ENCODE measurements at places on chromosomes 6 and 20. TPM values are rescaled to one million over a fixed set of nuclear protein-coding genes. Genes with fewer than 3 reads are reported as not detected.
A peak's percentile ranks its signal among the peaks of the same experiment; 100 is the strongest.

Gene SH3BGRL2
- 1.5 TPM for total RNA-seq

Gene PKIB
- total RNA-seq: 0.57 TPM

Gene FHL5
- not detected for total RNA-seq

Gene IYD
- total RNA-seq: not detected

Gene MYLK2
- 0.71 TPM for total RNA-seq

Gene TTBK1
- 0.06 TPM for total RNA-seq

Gene COL10A1
- total RNA-seq: 1.4 TPM

Gene TFEB
- 3.6 TPM for total RNA-seq

Gene COL9A3
- not detected for total RNA-seq

Gene WFDC10B
- not detected for total RNA-seq

Gene ULBP2
- total RNA-seq: 8.1 TPM

Gene ENPP3
- not detected for total RNA-seq

Gene PHACTR1
- total RNA-seq: 11.0 TPM

Gene MYLK4
- total RNA-seq: 0.26 TPM

GRCh38 chr6:13985663-13986325, 61.0 kb downstream of the RNF182 start:
- DNase-seq: no peak

GRCh38 chr6:7241709-7242645, 71.0 kb downstream of the SSR1 start:
- peak; percentile 42 for DNase-seq

- no peak for DNase-seq
These were observed 9.9 kb upstream of the MMP24 start for GRCh38 chr20:35216541-35216940.

DNA sequence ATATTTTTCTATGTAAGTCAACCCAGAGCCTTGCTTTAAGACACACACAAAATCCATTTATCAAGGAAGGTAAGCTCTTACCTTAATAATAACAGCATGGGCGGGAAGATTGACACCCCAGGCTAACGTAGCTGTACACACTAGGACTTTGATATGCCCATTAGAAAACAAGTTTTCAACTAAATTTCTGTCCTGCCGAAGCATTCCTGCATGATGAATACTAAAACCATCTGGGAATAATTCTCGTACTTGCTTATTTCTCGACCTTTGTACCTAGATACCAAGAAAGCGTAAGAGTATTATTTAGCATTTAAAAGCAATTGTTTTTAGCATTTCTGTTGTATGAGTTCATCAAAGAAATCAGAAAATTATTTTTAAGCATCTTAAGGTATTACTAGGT, 197.5 kb upstream of the SIM1 start:
- DNase-seq: no peak

- DNase-seq: peak; percentile 28
These were observed 763 bp downstream of the C6orf47 start for GRCh38 chr6:31659649-31660380.

DNA sequence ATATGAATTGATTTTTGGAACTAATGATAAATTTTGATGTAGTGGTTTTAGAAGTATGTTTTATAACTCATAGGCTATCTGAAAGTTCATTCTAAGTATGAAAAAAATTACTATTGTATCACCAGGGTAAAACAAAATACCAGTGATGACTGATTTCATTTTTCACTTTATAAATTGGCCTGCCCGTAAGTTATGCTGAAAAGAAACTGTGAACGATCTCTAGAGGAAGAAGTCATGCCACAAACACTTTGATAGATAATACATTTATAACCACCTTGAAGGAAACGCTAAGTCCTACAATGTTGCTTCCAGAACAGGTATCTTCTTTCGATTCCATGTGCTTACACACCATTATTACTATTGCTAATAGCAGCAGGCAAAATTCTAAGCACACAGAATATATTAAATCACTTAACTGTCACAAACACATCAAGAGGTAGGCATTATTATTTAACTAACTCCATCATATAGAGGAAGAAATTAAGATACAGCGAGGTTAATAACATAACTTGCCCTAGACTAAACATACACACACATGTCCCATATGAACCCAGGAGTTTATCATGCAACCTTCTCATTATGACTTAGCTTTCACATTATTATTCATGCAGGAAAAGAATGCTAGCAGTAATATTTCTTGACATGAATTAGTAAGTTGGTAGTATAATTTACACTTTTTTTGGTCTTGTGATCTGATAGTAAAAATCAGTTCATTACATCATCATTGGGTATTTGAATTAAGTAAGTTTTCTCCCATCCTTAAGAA, 44.7 kb downstream of the RGS17 start:
- DNase-seq: no peak

DNA sequence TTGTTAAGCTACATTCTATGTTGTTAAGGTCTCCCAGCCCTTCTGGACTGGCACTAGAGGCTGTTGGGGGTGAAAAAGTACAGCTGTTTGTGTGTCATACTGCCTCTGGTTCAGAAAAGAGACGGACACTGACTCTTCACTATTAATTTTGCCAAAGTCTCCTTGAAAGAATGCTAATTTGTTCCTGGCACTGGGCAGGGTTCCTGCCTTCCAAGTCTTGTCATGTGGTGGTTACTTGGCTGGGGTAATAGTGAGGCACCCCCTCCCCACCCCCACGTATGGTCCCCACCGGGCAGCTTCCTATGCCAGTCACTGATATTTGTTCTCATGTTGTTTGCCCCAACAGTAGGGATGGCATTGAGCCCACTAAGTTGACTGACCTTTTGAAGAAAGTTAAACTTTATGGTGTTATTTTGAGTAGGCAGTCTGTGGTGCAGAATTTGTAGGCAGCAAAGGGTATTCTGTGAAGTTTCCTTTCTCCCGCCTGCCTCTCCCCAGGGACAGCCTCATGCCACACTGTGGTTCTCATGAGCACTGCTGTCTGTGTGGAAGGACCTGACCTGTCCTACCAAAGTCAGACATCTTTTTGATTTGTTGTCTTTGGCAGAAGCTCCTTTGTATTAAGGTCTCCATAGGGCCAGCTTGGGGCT, 8.7 kb downstream of the CDS2 start:
- no peak for DNase-seq

DNA sequence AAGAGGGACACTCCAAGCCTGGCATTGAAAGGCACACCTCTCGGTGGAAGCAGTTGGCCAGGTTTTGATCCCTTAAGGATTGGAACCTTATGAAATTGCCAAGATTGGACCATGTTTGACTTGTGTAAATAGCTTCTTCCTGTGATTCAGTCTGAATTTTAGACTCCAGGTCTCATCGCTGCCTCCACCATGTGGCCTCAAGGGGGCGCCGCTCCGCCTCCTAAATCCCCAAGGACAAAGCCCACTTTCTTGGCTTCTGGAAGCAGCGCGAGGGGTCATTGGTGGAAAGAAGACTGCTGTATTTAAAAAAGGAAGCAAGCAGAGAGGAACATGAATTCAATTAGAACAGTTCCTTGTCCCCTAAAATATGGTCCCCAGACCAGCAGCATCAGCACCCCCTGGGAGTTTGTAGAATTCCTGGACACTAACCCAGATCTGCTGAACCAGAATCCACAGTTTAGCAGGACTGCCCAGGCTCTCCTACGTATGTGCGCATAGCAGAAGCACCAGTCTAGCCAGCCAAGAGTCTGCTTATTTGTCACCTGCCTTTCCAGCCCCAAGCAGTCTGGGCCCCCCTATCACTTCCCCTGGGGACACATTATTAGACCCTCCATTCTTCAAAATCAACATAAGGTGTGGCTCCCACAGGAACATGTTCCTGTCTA, 108.5 kb downstream of the LY86 start:
- peak; percentile 34 for DNase-seq

- no peak for DNase-seq
These were observed 34.6 kb downstream of the HLA-F start for GRCh38 chr6:29757701-29758293.

DNA sequence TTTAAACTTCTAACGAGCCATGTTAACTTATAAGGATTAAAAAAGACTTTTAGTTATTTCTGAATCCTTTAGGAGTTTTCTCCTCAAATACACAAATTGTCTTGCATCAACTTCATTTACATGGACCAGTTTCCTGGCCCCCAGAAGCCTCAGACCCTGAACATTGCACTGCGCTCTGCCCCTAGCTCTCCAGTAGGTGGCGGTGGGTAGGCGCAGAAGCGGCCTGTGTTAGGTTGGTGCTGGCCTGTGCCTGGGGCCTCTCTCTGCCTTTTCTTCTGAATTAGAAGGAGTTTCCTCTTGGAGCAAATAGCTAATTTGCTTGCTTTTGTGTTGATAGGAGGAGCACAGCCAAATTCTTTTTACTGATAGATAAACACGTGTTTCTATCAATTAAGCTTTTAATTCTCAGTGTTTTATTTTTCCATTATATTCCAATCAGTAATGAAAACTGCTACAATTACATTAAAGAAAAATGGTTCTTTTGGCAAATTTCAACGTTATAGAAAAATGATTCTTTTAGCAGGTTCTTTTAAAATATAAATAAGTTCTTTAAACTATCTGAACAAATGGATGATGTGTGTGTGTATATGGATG, 44.4 kb downstream of the DTD1 start:
- DNase-seq: peak; percentile 44

DNA sequence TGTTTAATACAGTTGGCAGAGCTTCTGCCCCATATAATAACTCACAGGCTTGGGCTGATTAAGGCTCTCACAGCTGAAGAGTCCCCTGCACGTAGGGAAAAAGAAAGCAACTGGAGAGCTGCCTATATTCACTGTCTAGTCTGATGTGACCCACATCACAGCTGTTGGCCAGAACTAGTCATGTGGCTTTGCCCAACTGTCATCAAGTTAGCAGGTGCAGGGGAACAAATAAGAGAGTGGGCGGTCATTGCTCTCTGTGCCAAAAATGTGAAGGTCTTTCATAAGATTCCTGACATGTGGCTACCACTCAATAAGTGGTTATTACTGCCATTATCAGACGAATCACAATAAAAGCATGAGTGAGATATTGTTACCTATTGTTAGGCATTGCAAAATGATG, 665.2 kb downstream of the DOK5 start:
- no peak for DNase-seq

- no peak for DNase-seq
These were observed 3.9 kb downstream of the SLC22A2 start for GRCh38 chr6:160254467-160255312.

GRCh38 chr20:44603327-44603726, 20.9 kb downstream of the PKIG start:
- no peak for DNase-seq

GRCh38 chr20:59774921-59775686, 158.3 kb downstream of the SYCP2 start:
- DNase-seq: no peak

- peak; percentile 96 for DNase-seq
These were observed 92.8 kb downstream of the MRPL14 start for GRCh38 chr6:44034391-44034861.

GRCh38 chr6:110529355-110529754, 52.9 kb upstream of the SLC22A16 start:
- peak; percentile 99 for DNase-seq

DNA sequence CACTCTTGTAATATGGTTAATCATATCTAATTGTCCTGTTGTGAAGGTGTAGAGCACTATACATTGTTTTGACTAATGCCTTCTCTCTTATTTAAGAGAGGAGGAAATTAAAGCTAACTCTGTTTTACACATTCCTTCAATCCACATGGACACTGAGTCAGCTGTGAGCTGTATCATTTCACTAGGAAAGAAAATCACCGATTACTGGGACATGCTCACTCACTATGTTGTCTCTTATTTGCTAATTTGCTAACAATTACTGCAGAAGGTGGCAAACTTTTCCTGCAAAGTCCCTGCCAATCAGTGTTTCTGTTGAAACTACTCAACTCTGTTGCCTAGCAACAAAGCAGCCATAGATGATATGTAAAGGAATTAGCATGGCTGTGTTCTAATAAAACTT, 98.2 kb downstream of the BCAS1 start:
- no peak for DNase-seq

GRCh38 chr6:106380407-106380806, 19.9 kb downstream of the CRYBG1 start:
- no peak for DNase-seq

DNA sequence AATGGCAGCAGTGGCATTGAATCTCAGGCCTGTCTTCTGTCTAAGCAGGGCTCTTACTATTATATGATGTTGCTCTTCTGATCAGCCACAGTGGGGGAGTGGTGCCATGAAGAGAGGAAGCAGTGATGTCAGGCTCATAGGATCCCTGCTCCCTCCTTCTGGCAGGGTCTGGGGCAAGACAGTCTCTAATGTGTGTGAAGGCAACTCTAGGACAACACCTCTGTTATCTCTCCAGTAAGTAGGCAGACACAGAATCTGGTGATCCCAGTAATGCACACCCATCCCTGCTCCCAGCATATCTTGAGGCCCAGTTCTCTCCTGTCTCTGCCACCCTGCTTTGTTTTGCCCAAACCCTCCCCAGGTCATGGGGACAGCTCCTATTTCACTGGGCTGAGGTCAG, 8.8 kb downstream of the C20orf202 start:
- no peak for DNase-seq

- DNase-seq: no peak
These were observed 23.1 kb downstream of the LBP start for GRCh38 chr20:38369389-38369788.

GRCh38 chr6:19692506-19693298, 144.5 kb upstream of the ID4 start:
- DNase-seq: no peak

DNA sequence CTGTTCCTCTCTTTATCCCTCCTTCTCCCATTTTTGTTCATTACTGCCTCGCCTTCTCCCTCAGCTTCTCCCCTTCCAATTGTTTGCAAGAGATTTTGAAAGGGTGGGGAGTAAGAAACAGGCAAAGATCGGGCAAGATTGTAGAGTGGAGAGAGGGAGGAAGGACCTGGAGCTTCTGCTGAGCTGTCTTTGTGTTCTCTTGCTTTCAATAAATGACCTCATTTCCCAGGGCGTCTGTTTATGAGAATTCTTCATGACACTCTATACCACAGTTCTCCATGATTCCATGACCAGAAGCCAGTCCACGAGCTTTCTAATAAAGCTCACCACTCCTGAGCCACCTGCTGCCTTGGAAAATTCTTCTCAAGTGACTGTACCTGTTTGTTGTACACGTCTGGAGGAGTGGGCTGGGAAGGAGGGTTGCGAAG, 50.0 kb upstream of the PLEKHG1 start:
- no peak for DNase-seq

DNA sequence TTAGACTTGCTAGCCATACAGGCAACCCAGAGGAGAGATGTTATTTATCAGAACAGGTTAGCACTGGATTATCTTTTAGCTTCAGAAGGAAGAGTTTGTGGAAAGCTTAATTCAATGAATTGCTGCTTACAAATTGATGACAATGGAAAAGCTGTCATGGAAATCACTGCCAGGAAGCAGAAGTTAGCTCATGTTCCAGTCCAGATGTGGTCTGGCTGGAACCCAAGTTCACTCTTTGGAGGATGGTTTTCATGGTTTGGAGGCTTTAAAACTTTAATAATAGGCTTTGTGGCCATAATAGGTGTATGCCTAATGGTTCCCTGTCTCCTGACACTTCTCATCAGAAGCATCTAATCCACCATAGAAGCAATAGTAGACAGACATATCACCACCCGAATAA, 699.0 kb downstream of the PHF3 start:
- DNase-seq: no peak

- peak; percentile 58 for DNase-seq
These were observed 200.6 kb downstream of the GMPR start for GRCh38 chr6:16438718-16439591.
